ENCODE measurements at places on chromosomes 2 and 18.

- DNase-seq, result no peak
Observed at GRCh38 chr2:202069170-202070067, 3.6 kb upstream of the KIAA2012 start.

GRCh38 chr2:84782717-84783442, 98.0 kb downstream of the TRABD2A start:
- no peak for DNase-seq

GRCh38 chr18:1895456-1896185, 675.7 kb downstream of the METTL4 start:
- no peak for DNase-seq

- DNase-seq, result peak; percentile 74
Observed at GRCh38 chr2:136117391-136117841, 533 bp downstream of the CXCR4 start.

- DNase-seq, result no peak
Observed at GRCh38 chr18:79554321-79554720, 125.3 kb upstream of the CTDP1 start.

DNA sequence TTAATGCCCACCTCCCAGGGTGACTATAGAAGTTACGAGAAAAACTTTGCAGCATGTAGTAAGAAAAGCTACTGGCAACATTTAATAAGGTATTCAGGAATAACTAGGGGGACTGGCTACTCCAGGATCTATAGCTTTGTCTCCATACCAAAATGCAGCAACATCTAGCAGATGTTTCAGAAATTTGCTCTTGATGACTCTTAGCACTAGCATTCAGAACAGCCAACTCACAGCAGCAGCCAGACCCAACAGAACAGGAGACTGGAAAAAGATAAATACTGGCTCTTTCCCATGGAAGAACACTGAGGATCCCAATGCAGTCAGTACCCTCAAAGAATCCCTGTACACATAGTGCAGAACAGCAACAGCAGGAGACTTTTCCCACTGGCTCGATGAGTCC, 105.0 kb downstream of the PRKRA start:
- DNase-seq, result no peak

DNA sequence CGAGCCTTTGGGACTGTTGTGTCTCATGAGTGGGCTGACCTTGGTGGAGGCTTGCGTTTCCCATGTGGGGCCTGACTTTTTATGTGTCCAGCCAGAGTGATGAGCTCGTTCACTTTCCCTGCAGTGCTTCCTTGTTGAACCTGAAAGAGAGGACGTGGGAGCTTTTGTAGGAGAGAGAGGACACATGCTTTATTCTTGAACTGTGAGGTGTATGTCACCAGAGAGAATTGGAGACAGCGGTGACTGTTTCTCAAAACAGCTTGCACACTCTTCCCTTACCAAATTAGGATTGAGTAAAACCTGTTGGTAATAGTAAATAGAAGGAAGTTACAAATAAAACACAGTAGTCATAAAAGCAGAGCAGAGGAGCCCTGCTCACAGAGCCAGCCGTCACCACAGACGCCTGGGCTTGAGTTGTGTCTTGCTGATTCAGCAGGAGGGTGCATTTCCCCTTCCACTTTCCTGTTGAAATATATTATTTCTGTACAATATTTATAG, 60.7 kb downstream of the INPP4A start:
- no peak for DNase-seq

- DNase-seq, result no peak
Observed at GRCh38 chr18:48590678-48591077, 51.8 kb downstream of the CTIF start.

DNA sequence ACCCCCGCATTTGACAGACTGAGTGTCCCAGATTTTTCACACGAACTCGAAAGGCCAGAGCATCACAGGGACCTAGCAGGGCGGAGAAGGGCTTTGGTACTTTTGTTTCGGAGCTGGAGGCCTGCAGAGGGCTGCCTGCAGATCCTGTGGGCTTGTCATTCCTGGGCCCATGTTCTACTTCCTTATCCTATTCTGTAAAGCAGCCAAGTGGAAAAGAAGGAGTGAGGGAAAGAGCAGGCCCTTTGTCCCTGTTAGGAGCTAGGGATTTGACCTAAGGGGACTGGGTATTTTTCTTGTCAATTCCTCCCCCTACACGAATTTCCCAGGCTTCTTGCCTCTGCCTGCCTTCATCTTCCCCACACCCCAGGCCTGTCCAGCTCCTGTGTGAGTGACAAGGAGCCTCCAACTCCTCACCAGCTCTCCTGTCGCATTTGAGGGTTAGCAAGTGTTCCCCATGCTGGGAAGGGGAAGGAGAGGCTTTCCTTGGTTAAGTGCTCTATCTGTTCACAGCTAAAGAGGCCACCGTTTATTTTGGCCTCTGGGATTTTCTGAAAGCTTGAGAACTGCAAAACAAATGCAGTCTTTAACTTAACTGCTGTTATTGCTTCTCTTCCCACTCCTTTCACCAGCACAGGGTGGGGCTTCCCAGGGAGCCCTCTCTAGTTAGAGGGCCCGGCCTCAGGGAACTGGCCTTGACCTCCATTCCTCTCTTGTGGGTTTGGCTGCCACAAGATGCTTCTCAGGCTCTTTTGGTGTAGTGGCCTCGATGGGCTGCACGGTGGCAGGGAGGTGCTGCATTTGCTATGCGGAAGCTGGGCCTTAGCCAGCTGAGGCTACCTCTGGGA, 61.2 kb downstream of the SGPP2 start:
- no peak for DNase-seq

GRCh38 chr2:100882645-100883613, 63.0 kb downstream of the NPAS2 start:
- peak; percentile 28 for DNase-seq

Data from stimulated activated CD8-positive, alpha-beta memory T cell treated with anti-CD3 and anti-CD28 coated beads, Interleukin-4, amount 100 ng/mL, for 48 hours (primary cell).